ENCODE measurements at places on chromosomes 5 and 9.

GRCh38 chr5:127515693-127516440, 1.6 kb upstream of the PRRC1 start:
- no peak for DNase-seq

DNA sequence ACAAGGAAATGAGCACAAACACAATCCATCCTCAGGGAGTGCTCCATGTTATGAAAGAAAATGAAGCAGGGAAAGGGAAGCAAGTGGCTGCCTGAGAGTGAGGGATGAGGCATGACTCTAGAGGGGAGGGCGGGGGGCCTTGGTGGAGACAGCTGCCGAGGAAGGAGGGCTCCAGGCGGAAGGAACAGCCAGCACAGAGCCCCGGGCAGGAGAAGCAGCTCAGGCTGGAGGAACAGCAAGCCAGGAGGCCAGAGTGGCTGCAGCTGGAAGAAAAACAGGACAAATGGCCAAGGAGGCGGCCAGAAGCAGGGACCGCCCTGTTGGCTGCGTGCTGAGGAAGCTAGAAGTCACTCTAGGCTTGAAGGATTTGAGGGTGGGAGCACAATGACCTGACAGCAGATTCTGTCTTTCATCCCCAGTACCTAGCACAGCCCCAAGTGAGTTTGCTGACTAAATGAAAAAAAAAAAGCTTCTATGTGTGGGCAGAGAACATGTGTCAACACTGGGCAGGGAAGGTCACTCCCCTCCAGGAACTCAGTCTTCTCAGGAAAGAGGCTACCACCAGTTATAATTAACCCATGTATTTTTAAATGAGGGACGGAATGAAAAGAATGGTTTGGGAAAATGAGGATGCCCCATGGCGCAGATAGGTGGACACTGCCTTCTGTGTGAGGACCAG, 142.8 kb downstream of the DCP2 start:
- DNase-seq, result no peak

DNA sequence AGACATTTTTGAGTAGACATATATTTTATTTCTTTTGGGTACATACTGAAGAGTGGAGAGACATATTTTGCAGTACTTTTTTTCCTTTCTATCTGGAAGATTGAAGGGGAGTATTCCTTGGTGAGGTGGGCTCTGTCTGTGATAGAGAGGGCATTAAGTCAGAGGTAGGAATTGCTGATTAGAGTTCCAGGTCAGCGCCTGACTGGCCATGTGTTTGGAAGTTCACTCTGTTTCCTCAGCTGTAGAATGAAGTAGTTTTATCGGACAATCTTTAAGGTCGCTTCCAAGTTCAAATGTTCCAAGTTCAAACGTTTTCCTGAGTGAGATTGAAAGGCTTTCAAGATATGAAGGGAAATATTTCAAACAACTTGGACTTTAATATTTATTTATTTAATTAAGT, 45.5 kb downstream of the RASGRF2 start:
- DNase-seq, result no peak

DNA sequence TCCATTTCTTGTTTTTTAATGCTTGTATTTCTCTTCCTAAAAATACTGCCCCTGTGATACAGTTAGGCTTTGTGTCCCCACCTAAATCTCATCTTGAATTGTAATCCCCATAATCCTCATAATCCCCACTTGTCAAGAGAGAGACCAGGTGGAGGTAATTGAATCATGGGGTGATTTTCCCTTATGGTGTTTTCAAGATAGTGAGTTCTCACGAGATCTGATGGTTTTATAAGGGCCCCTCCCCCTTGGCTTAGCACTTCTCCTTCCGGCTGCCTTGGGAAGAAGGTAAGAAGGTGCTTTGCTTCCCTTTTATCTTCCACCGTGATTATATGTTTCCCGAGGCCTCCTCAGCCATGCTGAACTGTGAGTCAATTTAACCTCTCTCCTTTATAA, 227.4 kb downstream of the MAN2A1 start:
- DNase-seq, result no peak

DNA sequence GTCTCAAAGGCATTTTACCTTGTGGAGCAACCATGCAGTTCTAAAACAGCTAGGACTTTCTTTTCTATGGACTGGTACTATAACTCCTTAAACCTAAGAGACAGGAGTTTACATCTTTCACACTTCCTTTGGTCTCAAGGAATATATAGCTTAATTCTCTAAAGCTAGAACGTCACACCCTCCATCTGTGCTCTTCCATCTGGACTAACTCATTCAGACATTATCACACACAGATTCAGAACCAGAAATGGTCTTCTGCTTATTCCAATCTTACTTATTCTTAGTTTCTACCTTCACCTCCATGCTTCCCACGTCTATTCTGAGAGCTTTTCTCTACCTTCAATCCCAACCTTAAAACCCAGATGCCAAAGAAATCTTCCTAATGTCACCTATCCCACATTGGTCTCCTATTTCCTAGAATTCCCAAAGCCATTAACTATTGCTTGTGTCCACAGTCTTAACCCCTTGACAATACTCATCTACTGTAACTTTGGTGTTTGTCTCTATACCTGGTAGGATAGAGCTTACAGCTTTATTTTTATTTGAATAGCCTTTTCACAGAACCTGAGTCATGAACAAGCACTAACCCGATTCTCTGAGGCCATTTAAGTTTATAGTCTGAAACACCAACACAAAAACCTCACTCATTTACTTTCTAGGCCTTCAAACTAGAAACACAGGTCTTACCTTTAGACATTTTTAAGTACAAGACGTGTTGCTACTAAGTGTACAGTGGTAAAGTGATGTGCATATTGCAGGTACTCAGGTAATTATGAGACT, 22.8 kb downstream of the CSNK1A1 start:
- no peak for DNase-seq

GRCh38 chr9:15389173-15389572, 33.5 kb upstream of the SNAPC3 start:
- DNase-seq, result no peak

GRCh38 chr9:130234340-130235260, 31.0 kb upstream of the HMCN2 start:
- no peak for DNase-seq

All from stimulated activated CD8-positive, alpha-beta memory T cell treated with anti-CD3 and anti-CD28 coated beads, Interleukin-2, amount 100 ng/mL, for 1 hour (primary cell).